ENCODE measurements at places on chromosomes 3 and 15.

GRCh38 chr3:10933805-10934481 lies 58.6 kb upstream of the SLC6A1 start:
- peak; percentile 65 for DNase-seq

DNA sequence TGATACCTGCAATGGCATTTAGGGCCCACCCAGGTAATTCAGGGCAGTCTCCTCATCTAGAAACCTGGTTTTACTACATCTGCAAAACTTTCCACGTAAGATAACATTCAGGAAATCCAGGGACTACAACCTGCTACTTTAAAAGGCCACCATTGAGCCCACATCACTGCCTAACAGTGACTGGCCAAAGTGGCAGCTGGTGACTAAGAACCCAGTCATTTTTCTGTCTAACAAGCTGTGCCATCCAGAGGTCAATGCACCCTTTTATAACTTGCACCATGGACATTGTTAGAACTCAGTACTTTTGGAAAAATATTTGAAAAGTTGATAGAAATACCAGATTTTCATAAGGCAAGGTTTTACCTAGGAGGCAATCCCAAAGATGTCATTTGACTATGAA lies 492.4 kb downstream of the OTOL1 start:
- no peak for DNase-seq

- peak; percentile 53 for DNase-seq
These were observed 101.7 kb downstream of the CD200R1L start for GRCh38 chr3:112744825-112745566.

DNA sequence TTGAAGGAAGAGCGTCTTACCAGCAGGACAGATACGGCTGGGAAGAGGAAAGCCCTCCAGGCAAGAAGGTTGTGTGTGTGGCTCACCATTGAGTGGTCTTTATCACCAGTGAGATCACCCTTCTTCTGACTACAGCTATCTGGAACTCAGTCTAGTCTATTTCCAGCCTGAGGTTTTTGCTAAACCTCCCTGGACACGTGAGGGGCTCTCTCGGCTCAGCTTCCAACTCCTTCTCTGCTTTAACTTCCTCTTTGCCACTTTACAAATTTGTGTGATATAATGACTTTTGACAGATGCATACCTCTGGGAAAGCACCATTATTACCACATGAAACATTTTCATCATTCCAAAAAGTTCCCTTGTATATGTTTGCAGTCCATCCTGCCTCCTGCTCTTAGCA lies 15.3 kb upstream of the ROPN1 start:
- no peak for DNase-seq

GRCh38 chr3:32499585-32499984 lies 3.1 kb downstream of the CMTM6 start:
- DNase-seq: no peak

- no peak for DNase-seq
These were observed 24.6 kb downstream of the TRA2B start for GRCh38 chr3:185912929-185913901.

DNA sequence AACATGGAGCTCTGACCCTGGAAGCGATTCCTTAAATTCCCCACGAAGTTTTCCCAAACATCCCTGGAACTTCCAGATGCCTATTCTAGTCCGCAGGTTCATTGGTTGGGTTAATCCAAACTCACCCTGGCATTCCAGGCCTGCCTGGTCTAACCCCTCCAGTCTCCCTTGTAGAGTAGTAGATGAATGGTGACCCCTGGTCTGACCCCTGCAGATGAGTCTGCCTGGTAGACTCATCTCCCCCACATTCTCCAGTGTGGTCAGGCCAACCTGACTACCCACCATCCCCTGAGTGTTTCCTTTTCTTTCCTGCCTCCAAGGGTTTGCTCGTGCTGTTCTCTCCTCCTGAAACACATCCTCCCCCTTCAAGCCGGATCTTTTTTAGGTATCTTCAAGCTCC lies 10.8 kb upstream of the HRH1 start:
- no peak for DNase-seq

GRCh38 chr3:186991470-186991869 lies 61.1 kb downstream of the ST6GAL1 start:
- DNase-seq: no peak

- no peak for DNase-seq
These were observed 38.9 kb downstream of the ABHD2 start for GRCh38 chr15:89127054-89127702.

- DNase-seq: no peak
These were observed 32.0 kb downstream of the ANKDD1A start for GRCh38 chr15:64943512-64944225.

DNA sequence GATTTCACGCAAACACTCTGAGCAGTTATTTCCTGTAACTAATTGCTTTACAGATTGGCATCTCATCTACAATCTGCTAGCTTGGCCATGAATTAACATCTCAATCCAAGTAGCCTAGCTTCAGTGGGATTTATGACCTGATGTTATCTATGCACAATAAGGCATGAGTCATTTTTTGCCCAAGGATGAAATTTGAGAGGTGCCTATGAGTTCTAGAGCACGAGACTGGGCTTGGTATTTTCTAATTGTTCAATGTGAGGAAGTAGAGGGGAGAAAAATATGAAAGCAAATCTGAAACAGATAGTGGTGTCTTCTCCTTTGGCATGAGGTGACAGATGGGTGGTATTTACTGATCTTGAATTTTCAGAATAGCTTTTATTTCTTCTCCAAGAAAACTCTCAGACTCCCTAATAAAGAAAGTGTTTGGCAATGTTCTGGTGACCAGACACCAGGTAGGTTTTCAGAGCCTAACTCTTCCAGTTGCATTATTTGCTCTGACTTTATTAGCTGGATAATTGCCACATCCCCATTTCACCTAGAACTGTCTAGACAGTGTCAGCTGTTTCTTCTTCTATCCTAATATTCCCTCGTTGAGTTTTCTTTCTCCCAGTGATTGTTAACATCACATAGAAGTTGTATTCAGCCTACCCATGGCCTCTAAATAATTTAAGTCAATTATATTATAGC lies 301.0 kb upstream of the UMPS start:
- peak; percentile 26 for DNase-seq

GRCh38 chr3:17967111-17967510 lies 224.7 kb upstream of the TBC1D5 start:
- no peak for DNase-seq

DNA sequence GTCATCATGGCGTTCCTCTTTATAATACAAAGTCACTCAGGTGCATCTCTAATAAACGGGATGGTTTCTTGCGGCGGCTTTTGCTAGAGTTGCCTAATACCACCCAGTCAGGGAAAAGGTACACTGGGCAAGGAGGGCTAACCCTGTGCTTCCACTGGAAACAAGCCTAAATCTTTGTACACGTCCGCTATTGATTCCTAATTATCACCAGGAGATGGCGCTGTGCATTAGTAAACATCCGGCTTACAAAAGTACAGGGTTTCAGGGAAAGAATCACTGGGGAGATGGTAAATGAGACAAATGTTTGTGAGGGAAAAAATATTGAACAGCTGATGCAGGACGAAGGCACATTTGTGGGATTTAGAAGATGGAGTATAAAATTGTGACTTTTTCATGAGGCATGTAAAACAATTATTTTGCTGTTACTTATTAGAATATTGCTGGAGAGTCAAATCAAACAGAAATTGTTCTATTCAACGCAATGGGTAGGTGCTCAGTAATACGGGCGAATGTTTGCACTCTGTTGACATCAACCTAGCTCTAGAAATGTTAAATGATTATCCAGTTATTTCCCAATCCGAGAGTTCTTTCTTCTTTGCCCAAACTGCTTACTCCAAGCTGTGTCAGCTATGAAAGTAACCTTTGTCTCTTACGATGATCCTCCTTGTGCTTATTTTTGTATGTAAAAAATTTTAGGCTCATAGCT lies 50.6 kb downstream of the GMNC start:
- DNase-seq: peak; percentile 77

DNA sequence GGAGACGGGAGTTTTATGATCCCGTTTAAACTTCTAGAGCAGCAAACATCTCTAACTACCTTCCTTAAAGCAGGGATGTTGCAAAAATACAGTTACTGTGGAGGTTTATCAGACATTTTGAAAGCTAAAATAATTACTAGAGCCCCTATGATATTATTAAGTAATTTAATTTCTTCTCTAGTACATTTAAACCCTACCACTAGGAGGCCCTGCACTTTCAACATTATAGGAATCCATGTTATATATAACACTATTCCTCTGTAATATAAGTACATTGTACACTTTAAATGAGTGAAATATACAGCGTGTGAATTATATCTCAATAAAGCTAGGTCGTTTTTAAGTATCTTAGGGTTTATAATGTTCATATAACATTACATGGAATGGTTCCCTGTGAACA lies 11.5 kb downstream of the SETMAR start:
- DNase-seq: no peak

DNA sequence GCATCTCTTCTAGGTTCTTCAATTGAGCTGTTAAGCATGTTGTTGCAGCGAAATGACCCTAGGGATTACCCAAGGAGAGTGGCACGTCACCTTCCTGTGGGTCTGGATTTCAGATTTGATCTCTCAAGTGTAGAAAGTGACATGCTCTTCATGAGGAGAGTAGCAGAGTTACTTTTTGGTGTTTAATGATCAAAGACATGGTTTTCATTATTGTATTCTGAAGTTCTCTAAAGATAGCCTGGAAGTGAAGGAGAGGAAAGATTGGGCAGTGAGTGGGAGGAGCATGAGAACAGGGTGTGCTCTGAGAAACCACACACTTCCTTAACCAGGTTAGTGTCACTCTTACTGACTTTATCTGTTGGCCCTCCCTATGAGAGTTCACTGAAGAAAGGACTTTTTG lies 153.6 kb downstream of the AKAP13 start:
- no peak for DNase-seq

GRCh38 chr3:125480656-125481374 lies 39.2 kb downstream of the SNX4 start:
- peak; percentile 56 for DNase-seq

DNA sequence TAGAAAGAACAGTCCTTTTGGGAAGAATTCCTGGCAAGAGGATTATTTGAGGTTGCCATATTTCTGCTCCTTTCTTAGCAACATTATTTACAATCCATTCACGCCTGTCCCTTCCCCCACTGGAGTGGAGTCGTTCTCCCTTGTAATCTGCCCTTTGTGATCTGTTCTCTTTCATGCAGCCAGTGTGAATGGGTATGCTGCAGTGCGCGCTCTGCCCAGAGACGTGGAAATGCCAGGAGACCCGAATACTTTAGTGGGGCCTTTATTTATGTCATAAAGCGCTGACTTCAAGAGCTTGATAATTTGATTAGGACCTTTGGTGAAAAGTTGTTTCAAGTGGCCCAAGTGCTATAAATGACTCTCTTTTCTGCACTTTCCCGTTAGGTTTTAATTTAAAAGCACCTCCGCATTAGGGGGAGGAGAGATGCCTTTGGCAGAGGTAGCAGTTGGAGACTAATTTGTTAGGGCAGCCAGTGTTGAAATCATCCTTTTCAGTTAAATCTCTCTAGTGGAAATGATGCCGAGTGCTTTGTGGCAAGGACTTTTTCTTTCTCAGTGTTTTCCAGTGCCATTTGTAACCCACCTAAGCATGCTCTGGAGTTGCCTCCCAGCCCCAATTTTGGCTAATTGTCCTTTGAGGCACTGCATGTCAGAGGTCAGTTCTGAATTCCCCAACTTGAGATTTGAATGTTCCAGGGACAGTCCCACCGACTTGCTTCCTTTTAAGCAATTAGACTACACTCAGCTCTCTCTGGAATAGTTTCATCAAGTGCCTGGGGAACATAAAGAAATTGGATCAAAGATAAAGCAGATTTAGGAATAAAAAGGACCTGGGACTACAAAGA lies 52.4 kb downstream of the PSMD6 start:
- no peak for DNase-seq
